ENCODE measurements at places on chromosomes 2 and 18. TPM values are rescaled to one million over a fixed set of nuclear protein-coding genes. Genes with fewer than 3 reads are reported as not detected.
A peak's percentile ranks its signal among the peaks of the same experiment; 100 is the strongest.

The FAM98A gene
- total RNA-seq, result 11.6 TPM

The ANKRD62 gene
- total RNA-seq, result not detected

The GPR35 gene
- 341 TPM for total RNA-seq

The ZEB2 gene
- total RNA-seq, result 149 TPM

The VAPA gene
- total RNA-seq, result 155 TPM

The MTCL1 gene
- 27.2 TPM for total RNA-seq

The ARHGAP15 gene
- 6.7 TPM for total RNA-seq

The PLGLB1 gene
- total RNA-seq, result 7.9 TPM

The RANBP2 gene
- total RNA-seq, result 80.0 TPM

The CXCR1 gene
- not detected for total RNA-seq

The INPP5D gene
- total RNA-seq, result 11.6 TPM

The CD28 gene
- total RNA-seq, result 0.85 TPM

The TEKT4 gene
- not detected for total RNA-seq

The BCL11A gene
- total RNA-seq, result 79.0 TPM

The DUSP2 gene
- total RNA-seq, result 2.7 TPM

DNA sequence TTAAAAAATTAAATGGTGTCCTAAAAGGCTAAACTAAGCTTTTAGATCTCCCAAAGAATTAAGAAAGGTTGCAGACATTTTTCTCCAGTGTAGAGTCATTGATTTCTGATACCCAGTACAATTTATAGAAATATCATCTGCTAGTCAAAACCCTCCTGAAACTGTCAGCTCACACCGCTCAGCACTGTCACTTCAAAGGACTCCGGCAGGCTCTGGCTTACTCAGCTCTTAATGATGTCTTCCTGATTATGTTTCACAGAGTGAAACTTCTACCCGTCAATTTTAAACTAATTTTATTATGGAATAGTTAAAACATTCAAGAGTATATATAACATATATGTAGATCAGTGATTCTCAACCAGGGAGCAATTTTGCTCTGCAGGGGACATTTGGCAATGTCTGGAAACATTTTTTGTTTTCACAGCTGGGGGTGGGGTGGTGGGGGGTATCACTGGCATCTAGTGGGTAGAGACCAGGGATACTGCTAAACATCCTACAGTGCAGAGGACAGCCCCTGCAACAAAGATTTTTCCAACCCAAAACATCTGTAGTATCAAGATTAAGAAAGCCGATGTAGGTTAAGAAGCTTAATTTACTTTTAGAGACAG lies 31.6 kb downstream of the CDK15 start:
- no peak for DNase-seq

GRCh38 chr18:62768558-62768943 lies 53.2 kb downstream of the PHLPP1 start:
- no peak for DNase-seq

DNA sequence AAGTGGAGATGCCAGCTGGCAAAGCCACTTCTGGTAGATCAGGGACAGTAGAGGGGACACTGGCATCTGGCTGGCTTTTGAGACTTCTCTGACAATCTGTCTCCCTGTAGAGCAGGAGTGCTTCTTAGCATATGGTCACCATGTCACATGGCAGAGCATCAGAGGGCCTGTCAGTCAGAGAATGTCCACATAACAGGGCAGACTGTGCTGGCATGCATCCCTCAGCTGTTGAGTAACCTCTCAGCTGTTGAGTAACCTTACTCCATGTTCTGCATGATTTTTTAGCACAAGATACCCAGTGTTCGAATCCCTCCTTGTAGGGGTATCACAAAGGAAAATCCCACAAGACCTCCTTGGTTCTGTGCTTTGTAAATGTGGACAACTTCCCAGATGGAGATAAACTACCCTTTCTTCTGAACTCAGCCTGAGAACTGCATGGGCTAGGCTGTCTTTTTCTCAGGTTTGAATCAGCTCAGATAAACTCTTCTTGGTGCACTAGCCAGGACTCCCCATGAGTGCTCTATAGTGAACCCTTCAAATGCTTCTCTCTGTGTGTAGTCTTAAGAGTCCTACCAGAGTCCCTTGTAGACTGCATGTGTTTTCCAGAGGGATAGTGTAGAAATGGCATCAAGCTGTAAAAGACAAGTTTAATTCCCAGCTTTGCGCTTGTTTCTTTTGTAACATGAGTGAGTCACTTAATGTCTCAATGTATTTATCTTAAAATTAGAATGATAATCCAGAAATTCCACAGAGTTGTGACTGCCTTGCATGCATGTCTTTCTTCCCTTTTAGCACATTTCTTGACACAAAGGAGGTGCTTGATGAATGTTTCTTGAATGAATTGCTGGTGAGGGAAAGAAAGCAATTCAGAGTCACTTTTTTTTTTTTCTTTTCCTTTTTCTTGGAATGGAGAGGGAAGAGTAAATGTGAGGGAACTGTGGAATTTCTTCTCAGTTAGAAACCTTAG lies 442.3 kb upstream of the HNMT start:
- DNase-seq, result no peak

GRCh38 chr2:55590810-55591440 lies 26.5 kb downstream of the PPP4R3B start:
- DNase-seq, result no peak

DNA sequence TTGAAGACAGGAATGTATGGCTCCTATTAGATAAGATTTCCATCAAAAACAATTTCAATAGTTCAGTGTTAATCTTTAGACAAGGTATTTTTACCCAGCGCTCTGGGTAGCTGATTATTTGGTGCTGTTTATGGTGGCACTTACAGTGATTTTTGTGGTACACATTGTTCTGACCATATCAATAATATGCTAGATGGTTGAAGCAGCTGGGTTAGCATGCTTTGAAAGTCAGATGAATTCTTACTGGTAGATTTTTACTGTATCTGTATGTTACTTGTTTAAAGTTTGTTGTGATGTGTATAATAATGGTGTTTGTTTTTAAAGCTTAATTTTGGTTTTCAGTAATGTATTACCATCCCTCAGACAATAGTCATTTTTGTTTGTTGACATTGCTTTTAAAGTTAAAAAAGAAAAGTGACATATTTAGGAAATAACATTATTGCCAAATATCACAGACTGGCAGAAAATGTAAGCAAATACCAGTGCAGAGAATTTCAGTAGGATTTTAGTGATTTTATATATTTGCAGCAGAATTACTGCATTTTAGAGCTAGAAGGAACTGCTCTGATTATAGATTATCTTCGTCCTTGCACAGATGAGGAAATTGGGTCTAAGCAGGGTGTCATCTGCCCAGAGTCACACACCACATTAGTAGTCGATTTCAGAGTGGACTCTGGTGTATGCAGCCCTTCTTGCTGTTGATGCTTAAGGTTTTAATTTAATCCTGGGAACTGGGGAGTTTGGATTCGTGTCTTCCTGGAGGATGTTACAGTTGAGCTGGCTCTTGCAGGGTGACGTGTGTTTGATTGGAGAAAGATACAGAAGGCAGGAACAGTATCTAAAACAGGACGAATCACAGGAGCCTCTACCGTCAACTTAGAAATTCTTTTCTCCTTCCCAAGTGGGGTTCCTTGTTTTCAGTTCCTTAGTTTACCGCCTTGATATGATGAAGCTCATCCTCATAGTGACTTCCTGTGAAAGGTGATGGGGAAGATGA lies 6.6 kb downstream of the SOCS6 start:
- no peak for DNase-seq

- DNase-seq, result peak; percentile 85
These were observed 2.3 kb upstream of the NR4A2 start for GRCh38 chr2:156334496-156335478.

- DNase-seq, result no peak
These were observed 29.9 kb downstream of the LOXHD1 start for GRCh38 chr18:46627136-46627535.

GRCh38 chr18:5625076-5625475 lies 81.3 kb upstream of the EPB41L3 start:
- DNase-seq, result no peak

GRCh38 chr2:158214431-158214830 lies 112.8 kb downstream of the UPP2 start:
- no peak for DNase-seq

- no peak for DNase-seq
These were observed at the start of gene ELOA2 for GRCh38 chr18:47035156-47035671. Gene ELOA2 (minus strand): TSS chr18:47035621. CDS start chr18:47035264, 357 bp downstream.

- no peak for DNase-seq
These were observed 2.0 kb downstream of the SLC66A3 start for GRCh38 chr2:11157296-11157695.

GRCh38 chr2:27509326-27509725 lies 12.7 kb downstream of the GCKR start:
- DNase-seq, result no peak

- no peak for DNase-seq
These were observed 50.1 kb downstream of the CD226 start for GRCh38 chr18:69897397-69898108.

DNA sequence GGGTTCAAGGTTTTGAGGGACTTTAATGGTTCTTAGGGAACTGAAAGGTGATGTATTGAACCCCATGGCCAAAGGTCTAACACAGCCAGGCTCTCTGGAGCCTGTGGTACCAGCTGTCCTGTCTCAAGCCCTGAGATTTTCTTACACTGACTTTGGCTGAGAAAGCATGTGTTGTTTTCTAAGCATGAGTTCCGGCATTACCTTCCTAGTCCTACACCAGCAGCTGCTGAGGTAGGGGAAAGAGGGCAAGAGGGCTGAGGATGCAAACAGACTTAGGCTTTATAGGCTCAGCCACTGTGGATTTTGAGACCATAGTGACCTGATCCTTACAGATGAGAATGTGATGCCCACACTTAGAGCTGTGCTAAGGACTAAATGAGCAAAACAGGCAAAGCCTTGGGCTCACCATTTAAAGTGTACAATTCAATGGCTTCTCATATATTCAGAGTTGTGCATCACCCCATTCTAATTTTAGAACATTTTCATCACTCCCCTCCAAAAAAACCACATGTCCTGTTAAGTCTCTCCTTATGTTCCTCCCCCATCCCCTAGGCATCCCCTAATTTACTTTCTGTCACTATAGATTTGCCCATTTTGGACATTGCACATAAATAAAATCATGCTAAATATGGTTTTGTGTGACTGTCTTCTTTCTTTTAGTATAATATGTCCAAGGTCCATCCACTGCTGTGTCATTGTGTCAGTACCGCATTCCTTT lies 99.7 kb upstream of the OTOS start:
- DNase-seq, result no peak

- DNase-seq, result peak; percentile 69
These were observed 50.4 kb upstream of the CTIF start for GRCh38 chr18:48488388-48488850.

- DNase-seq, result no peak
These were observed 58.8 kb downstream of the RNF144A start for GRCh38 chr2:6975988-6976387.

DNA sequence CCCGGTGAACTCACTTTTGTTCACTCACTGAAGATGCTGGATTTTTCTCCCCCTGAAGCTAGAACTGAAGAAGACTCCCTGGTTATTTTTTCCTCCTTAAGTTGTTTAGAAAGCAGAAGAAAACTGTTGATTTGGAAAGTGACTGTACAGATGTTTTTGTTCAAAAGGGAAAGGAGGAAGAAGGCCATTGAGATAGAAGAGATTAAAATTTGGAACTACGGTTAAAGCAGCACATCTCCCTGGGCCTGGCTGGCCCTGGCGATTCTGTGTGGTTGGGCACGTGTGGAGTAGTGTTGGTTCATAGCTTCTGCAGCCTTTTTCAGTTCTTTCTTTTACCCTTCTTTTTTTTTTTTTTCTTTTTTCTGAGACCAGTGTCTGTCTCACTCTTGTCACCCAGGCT lies 109.2 kb downstream of the MAP4K4 start:
- DNase-seq, result no peak

GRCh38 chr2:127759931-127760330 lies 51.0 kb downstream of the WDR33 start:
- DNase-seq, result no peak

- peak; percentile 49 for DNase-seq
These were observed 550 bp downstream of the RAB1A start for GRCh38 chr2:65129286-65129825.

GRCh38 chr2:6883448-6884122 lies 6.0 kb downstream of the RSAD2 start:
- DNase-seq, result no peak

GRCh38 chr2:207905546-207905945 lies 119.8 kb downstream of the PLEKHM3 start:
- no peak for DNase-seq

DNA sequence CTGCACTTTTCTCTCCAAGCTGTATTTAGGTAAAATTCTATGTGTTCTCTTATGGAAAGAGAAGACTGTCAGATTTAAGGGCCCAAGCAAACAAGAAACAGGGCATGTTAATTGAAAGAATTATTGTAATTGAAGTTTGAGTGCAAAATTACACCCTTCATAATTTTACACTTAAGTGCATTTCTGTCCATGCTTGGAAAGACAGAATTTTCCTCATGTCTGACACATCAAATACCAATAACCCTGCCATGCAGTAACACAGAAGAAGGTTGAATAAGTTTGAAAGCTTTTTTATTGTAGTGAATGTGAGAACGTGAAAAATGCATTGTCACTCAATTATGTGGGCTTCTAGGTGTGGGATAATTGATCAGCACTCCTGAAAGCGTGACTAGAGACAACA lies 52.9 kb upstream of the PARD3B start:
- DNase-seq, result no peak

DNA sequence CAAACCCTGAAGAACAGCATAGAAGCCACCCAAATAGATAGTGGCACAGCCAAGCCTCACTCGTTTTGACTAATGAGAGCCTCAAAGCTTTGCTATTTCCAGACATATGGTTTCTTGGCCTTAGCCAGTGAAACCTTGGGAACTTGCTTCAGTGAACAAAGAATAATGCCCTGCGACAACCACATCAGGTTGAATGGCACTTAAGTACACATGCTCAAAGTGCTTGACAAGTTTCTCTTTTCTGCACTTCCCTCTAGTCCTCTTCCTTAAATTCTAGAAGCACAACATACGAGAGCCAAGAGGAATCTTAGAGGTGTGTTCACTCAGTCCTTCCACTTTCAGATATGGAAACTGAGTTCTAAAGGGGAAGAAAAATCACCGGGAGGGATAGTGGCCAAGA lies 258.3 kb downstream of the HAUS1 start:
- DNase-seq, result no peak

DNA sequence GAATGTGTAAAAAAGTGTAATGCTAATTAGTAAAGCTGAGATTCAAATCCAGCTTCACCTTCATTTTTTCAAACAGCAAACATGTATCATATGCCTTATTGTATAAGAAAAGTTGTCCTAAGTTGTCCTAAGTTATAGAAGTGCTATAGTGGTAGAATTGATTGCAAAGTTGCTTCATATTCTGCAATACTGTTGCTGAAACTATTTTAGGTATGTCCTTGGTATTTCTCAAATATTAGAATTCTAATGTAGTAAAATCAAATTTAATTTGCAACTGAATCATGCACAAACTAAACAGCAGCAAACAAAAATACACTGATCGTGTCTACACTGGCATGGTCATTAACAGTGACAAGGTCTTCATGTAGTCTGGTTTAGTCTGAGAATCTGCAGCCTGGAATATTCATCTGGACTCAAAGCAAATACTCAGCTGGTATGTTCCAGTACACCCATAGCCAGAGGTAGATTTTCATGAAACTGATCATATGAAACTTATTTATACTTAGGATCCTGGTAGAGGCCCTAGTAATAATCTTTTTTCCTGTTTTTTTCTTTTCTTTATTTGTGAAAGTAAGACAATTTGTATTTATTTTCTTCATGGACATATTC lies 555.6 kb upstream of the ZEB2 start:
- DNase-seq, result no peak
